ENCODE measurements at places on chromosomes 7 and 10.

- no peak for DNase-seq
These were observed 760 bp upstream of the KCTD7 start for GRCh38 chr7:66627881-66628360.

GRCh38 chr7:70893971-70894715 is 237.8 kb upstream of the GALNT17 start:
- no peak for DNase-seq

DNA sequence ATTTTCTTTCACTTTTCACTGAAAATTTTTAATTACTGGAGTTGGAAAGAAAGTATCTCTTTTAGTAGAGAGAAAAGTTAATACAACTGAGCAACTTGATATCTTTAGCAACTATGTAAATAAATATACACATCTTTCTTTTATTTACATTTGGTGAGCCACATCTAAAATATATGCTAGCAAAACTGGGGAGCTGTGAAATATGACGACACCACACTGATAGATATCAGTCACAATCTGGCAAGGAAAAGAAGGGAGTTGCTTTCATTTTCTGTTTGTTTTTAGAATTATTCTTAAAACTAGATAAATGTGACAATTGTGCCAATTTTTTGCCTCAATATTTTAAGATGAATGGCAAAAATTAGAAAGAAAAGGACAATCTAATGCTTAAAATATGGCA is 2.7 kb upstream of the ZNF804B start:
- no peak for DNase-seq

DNA sequence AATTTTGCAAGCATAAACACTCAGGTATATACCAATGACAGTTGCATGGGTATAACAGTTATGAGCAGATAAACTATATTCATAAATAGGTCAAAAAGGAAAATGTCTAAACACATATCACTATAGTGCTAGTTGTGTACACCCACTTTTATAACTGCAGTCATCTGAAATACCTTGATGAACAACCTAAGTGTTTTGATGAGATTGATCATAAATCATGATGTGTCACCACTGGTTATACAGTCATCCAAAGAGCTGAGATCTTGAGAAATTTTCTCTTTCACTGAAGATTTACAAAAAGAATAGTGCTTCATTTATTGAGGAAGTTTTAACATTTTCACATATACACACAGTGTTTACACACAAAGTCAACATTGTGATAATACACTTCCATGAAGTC is 78.6 kb upstream of the SLC25A13 start:
- no peak for DNase-seq

GRCh38 chr7:53604201-53604600 is 568.8 kb downstream of the POM121L12 start:
- no peak for DNase-seq

DNA sequence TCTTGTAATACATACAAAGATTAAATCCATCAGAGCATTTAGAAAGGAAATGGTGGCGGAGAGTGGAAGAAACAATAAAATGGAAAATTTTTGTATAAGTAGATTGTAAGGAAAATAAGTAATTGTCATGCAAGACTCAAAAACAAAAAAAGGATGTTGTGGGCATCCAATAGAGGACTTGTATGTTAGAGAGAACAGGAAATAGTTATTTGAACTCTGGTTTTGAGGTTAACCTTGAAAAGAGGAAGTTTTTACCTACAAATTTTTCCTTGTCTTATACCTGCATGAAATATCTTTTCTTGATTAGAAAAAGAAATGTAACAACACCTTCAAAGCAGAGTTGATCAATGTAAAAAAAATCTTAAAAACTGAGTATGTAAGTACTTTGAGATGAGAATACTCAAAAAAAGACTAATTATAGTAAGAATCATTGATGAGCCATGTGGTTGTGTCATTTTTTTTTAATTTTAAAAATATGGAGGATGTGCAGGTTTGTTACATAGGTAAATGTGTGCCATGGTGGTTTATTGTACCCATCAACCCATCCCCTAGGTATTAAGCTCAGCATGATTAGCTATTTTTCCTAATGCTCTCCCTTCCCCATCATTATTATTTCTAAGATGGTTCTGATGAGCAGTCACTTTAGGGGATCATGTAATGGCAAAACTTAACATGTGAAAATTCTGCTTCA is 11.9 kb downstream of the TMEM106B start:
- no peak for DNase-seq

- DNase-seq: no peak
These were observed 41.0 kb downstream of the SP8 start for GRCh38 chr7:20745702-20746101.

DNA sequence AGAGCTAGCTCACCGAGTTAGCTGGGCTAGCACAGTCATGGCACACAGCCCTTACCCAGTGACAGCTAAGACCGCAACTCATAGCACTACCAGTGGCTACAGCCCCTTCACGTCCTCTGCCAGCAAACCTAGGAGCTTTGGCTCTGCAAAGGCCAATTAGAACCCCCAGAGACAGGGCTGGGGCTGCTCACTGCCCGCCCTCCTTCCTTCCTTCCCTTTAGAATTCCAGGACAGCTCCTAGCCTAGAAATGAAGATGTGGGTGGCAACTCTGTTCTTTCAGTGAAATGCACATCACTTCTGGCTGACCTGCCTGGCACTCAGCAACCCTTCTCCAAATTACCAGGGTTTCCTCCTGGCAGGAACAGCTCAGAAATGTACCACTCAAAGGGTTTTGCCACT is 99.9 kb downstream of the FAM53B start:
- no peak for DNase-seq

GRCh38 chr7:54109501-54109900 is 432.7 kb upstream of the VSTM2A start:
- DNase-seq: no peak

GRCh38 chr10:120095875-120096274 is 203.3 kb downstream of the SEC23IP start:
- no peak for DNase-seq

DNA sequence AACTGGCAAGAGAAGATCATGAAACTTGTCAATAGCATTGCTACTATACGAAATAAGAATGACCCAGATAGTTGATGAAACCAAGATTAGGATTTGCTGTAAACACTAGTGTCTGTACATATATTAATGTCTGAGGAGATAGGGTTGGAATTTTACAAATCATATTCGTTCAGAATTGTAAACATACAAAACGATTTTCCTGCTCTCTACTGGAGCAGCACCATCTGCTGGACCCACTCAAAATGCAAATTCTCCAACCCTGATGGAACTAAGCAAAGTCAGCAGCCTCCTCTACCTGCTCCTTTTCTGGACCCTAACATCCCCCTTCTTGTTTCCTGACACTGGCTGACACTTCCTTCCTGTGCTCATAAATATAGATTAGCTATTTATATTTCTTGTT is 29.4 kb upstream of the SGMS1 start:
- no peak for DNase-seq

DNA sequence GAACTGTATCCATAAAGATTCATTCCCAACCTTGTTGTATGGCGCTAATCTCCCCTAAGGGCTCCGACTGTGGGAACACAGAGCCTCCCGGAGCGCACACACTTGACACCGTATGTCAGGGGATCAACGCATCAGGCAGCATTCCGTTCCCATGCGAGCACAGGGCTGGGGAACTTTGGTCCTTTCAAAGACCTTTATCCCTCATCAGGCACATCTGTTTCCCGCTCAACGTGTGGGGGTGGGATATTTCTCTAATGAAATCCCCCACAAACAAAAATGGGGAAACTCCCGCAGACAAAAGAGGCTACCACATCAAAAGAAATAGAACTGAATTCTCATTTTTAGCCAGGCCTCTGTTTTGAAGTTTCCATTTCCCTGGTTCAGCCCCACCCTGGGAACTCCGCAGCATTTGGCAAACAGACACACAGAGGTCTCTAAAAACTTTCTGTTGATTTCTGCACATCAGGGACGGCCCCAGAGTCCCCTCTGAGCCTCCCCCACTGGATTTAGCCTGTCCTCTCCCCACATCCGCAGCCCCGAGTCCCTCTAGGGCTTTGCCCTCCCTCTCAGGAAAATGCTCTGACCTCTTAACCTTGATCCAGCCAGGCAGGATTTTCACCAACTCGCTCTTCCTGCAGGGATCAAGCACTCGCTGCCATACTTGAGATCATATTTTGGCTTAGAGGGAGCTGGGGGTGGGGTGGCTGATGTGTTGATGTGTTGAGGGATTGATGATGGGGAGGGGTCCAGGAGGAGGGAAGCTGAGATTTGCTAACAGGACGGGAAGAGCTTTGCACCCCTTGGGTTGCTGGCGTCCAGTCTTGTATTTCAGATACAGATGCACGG is 6.6 kb downstream of the CPA5 start:
- peak; percentile 35 for DNase-seq

GRCh38 chr10:86333826-86334487 is 32.6 kb downstream of the GRID1 start:
- no peak for DNase-seq

GRCh38 chr10:83023662-83024061 is 1115.6 kb upstream of the GHITM start:
- no peak for DNase-seq

DNA sequence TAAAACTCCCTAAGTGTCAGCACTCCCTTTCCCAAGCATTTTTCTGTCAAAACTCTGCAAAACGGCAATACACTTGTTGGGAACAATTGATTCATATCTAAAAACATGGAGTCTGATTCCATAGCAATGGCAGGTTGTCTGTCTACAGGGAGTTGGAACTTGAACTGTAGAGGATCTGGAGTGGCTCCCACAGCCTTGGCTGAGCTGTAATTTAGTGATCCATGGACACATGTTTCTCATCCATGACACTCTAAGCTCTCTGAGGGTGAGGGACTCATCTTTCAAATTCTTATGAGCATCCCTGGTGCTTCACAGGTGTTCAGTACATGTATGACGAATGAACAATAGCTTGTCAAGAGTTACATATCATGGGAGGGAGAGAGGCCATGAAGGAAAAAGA is 466.1 kb downstream of the GRID1 start:
- DNase-seq: no peak

GRCh38 chr7:25663877-25664276 is 435.6 kb upstream of the NPVF start:
- no peak for DNase-seq

GRCh38 chr10:92573091-92573797 is 649 bp downstream of the IDE start:
- no peak for DNase-seq

DNA sequence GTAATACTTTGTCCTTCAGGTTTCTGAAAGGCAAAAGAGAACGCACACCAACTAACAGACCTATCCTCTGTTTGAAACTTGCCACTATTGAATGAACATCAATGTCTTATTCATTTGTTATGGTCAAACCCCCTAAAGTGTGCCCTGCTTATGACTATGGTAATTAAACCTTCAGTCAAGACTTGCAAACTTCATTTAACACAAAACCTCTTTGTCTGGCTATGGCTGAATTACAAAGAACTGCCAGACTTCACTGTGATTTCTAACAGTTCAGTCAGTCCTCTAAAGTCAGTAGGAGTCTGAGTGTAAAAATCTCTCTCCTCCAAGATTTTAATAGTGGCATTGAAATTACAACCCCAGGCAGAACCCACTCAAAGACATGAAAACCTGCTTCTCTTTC is 702.5 kb upstream of the LRRN3 start:
- DNase-seq: no peak

- DNase-seq: no peak
These were observed 130.3 kb downstream of the ATE1 start for GRCh38 chr10:121797490-121797889.

GRCh38 chr7:2037301-2037807 is 195.4 kb downstream of the MAD1L1 start:
- DNase-seq: no peak

DNA sequence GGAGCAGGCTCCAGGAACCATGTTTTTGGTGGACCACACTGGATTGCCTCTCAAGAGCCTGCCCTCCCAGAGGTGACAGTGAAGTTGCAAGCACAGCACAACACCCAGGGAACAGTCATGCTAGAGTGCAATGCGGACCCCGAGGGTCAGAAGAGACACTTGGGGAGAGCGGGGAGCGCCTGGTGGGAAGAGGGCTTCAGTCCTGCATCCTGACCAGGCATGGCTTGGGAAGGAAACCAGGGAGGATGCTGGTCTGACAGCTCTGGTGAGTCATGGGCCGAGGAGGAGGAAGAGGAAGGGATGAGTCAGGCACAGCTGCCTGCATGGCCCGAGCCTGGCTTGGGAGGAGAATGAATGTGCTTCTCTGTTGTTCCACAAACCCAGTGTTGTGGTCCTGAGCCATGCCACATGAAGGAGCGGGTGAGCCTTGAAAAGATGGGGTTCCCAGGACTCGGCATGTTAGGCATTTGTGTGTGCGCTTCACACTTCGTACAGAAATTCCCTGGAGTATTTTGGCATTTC is 29.5 kb upstream of the ANKRD2 start:
- no peak for DNase-seq

DNA sequence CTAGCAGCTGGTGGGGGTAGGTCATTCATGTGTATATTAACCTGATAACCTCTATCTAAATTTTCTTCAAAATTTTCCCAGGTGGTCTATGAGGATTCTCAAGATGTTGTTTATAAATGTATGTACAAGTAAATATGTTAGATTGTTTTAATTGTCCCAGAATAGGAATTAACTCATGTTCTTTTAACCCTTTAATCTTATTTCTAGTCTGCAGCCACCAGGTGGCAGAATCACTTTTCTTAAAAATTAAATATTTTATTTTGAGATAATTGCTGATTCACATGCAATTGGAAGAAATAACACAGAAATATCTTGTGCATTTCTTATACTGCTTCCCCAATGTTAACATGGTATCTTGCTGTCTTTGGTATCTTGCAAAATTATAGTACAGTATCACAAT is 589.5 kb downstream of the ARL4A start:
- DNase-seq: no peak

GRCh38 chr7:7491044-7491443 is 44.6 kb downstream of the COL28A1 start:
- no peak for DNase-seq

DNA sequence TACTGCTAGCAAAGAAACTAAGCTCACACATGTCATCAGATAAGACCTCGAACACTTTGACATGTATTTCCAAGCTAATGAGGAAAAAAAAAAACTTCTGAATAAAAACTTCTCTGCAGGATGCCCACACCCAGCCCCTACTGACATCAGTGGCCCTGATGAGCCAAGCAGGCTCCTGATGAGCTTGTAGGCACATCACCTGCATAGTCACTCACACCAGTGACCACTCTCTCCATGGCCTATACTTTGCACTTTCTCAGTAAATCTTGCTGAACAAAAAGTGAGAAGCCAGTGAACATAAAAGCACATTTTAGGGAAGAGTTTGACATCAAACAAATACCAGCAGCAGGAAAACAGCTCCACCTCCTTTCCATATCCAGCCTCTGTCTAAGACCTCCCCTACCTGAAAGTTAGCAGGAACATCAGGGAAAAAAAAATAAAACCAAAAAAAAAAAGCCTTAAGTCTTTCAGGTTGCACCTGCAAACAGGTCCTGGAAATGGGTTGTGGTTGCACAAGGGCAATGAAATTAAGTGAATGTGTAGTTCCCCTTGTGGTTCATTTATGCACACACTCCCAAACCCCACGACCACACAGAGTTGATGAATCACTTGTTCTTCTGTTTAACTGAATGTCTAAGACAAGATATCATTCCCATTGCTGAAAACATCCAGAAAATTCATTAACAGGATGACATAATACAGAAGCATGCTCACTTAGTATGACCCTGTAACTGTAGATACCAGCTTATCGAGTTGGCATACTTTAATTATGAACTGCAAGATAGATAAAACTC is 205.2 kb upstream of the PDE1C start:
- DNase-seq: no peak

- no peak for DNase-seq
These were observed at the start of gene CREB3L2 for GRCh38 chr7:138001529-138002095. CREB3L2 (minus strand) TSS chr7:138002086; CDS start chr7:138001705, 381 bp downstream.

GRCh38 chr10:88765816-88766215 is 6.0 kb downstream of the LIPN start:
- DNase-seq: no peak

- DNase-seq: no peak
These were observed 102.5 kb upstream of the CELF2 start for GRCh38 chr10:10915215-10915614.

GRCh38 chr7:160958-161725 is 31.2 kb upstream of the FAM20C start:
- no peak for DNase-seq
